HepG2 (cell line): ENCODE measurements at places on chromosomes 5 and 9. TPM values are rescaled to one million over a fixed set of nuclear protein-coding genes. Genes with fewer than 3 reads are reported as not detected.

Gene PMPCA
- polyA plus RNA-seq = 70.2 and 80.2 TPM in 2 replicates

Gene NUTM2F
- 0.10 TPM in 1 of 2 replicates, not detected in the other for polyA plus RNA-seq

Gene WNT8A
- polyA plus RNA-seq = 0.04 TPM in 1 of 2 replicates, not detected in the other

Gene WNK2
- 11.4 and 12.0 TPM in 2 replicates for polyA plus RNA-seq

Gene KIF24
- 1.1 TPM in 2 replicates for polyA plus RNA-seq

Gene PCDHB15
- polyA plus RNA-seq = 0.26 and 0.48 TPM in 2 replicates

Gene SLC1A3
- polyA plus RNA-seq = 0.09 TPM in 1 of 2 replicates, not detected in the other

GRCh38 chr9:135008416-135008815, 79.1 kb upstream of the OLFM1 start:
- no peak for DNase-seq

DNA sequence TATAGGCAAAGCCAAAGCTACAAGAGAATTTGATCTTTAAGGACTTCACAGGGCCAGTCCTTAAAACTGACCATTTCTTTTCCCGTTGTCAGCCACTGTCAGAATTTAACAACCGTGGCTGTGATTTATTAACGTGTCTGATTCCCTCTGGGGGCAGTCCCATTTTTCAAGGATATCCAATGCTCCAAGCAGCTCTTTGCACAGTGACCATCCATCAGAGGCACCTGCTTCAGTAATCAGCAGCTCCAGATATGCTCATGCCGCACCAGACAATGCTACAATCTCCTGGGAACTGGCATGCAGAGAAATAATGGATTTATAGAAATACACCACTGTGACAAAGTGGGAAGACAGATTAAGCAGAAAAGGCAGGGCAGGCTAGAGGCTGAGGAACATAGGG, 163.3 kb upstream of the PPP1R2B start:
- DNase-seq = no peak

GRCh38 chr9:13769641-13770040, 490.1 kb upstream of the MPDZ start:
- DNase-seq = no peak

DNA sequence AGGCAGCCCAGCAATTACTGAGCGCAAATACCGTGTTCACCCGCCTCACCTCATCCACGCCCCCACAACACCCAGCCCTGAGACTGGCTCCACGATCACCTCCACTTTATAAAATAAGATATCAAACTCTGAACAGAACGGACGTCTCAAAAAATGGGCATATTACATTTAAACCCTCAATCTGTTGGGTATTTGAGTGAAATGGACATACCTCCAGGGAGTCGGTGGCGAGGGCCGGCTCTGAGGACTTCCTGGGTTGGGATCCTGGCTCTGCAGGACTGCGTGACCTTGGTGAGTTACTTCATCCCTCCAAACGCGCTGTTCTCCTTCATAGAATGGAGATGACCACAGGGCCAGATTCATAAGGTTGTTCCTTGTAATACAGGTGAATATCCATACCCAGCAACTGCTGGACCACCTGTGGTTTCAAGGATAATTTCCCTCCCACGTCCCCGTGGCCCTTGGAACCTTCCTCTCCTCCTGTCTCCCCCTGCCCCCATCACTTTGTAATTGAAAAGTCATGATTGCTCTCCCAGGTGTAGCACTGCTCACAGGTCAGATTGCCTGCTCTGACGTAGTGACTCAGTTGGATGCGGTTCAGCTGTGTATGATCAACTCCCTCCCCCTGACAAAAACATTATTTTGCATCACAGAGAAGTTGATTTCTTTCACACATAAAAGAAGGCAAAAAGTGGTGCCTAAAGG, 135.6 kb downstream of the KCNIP1 start:
- no peak for DNase-seq

GRCh38 chr5:114208120-114208519, 153.8 kb upstream of the KCNN2 start:
- no peak for DNase-seq

GRCh38 chr5:57778501-57779091, 296.0 kb upstream of the ACTBL2 start:
- DNase-seq = no peak

GRCh38 chr5:67416986-67417385, 220.4 kb upstream of the CD180 start:
- DNase-seq = no peak

DNA sequence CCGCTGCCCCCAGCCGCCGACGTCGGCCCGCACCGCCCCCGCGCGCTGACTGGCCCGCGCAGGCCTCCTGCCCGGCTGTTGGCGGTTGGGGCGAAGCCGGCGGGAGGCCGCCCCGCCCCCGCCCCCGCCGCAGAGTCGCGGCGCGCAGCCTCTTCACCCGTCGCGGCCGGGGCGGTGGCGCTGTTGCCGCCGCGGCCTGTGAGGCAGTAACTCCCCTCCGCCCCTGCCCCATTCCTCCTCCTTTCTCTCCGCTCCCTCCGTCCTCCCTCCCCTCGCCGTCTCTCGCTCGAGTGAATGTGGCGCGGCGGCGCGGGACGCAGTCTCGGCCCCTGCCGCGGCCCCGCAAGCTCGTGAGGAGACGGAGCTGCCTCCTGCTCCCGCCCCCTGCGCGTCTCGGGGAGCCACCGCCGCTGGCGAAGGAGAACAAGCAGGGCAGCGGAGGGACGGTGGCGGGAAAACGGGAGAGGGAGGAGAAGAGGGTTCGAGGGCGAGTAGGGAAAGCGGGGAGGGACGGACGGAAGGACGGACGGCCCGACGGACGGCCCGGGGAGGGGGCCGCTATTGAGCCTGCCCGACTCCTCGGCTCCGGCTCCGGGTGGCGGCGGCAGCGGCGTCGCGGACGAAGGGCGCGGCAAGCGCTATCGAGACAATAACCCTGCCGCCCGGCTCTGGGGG, 637 bp upstream of the ERBIN start:
- DNase-seq = peak; percentile 74

DNA sequence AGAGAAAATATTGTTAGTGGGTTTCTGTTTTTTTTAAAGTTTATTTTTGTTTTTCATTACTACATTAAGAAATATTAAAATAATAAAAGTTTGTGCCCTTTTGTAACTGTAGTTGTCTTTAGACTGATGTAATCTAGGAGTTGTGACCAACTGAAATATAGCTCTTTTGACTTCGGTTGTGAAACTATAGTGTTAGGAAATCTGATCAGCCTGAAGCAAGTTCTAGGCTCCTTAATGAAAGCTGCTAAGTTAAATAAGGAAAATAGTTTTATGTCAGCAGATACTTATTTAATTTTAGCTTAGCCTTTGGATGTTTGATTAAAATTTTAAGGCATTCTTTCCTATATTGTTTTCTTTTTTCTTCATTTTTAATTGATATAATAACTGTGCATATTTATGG, 14.2 kb downstream of the AP3S1 start:
- DNase-seq = no peak

GRCh38 chr9:27412963-27413362, 111.1 kb upstream of the IFNK start:
- no peak for DNase-seq

- no peak for DNase-seq
These were observed 713.4 kb upstream of the ACO1 start for GRCh38 chr9:31671011-31671410.

DNA sequence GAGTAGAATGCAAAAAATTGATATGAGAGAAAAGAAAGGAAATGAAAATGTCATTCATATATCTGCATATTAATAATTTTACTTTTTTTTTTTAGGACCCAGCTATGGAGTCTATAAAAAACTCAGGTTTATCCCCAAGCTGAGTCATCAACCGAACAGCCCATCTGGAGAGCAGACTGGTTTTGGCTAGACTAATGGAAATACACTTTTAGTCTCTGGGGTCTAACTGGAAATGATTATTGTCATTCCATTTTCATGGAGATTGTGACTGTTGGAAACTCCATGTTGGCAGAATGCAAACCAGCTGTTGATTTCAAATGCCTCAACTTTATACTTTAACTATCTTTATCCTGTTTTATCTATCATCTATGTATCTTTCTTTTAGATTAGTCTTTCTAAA, 28.7 kb downstream of the ANXA1 start:
- no peak for DNase-seq

DNA sequence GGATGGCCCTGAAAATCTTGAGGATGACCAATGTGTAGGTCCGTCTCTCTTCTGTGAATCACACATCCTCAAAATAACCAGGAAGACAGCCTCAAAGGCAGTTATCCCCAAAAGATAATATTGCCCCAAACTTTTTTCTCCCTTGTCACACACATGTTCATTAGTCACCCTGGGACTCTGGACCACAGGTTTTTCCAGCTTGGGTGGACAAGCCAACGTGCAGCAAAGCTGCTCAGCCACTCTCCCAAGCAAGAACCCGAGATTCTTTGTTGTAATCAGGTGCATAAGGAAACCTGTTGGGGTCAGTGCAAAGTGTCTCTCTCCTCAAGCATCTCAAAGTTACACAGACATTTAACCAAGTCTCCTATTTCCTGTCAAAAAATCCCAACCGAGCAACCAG, 196.6 kb downstream of the GNA14 start:
- no peak for DNase-seq

- DNase-seq = no peak
These were observed 265.8 kb downstream of the SLF1 start for GRCh38 chr5:94884311-94884710.

DNA sequence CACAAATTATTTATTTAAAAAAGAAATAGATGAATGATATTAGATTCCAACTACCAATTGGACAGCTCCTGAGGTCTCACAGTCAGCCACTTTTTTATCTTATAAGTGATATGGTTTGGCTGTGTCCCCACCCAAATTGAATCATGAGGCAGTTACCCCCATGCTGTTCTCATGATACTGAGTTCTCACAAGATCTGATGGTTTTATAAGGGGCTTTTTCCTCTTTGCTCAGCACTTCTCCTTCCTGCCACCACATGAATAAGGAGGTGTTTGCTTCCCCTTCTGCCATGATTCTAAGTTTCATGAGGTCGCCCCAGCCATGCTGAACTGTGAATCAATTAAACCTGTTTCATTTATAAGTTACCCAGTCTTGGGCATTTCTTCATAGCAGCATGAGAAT, 12.9 kb downstream of the NLN start:
- no peak for DNase-seq

GRCh38 chr9:12847561-12847960, 72.7 kb downstream of the LURAP1L start:
- no peak for DNase-seq

DNA sequence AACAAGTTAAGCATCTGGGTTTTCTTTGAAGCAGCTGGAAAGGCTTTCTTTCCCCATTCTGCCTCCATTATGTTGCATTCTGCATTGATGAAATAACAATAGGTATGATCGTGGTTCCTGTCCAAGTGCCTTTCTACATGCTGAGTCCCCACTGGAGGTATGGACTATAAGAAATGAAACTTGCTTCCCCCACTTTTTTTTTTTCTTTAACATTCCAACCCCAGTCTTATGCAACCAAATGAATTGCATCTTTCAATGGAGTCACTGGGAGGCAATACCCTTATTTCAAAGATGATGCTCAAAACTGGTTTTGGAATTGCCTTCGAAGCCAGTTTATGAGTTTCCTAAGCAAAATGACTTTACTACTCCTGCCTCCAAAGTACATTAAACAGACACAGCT, 58.9 kb downstream of the ARSB start:
- DNase-seq = no peak

DNA sequence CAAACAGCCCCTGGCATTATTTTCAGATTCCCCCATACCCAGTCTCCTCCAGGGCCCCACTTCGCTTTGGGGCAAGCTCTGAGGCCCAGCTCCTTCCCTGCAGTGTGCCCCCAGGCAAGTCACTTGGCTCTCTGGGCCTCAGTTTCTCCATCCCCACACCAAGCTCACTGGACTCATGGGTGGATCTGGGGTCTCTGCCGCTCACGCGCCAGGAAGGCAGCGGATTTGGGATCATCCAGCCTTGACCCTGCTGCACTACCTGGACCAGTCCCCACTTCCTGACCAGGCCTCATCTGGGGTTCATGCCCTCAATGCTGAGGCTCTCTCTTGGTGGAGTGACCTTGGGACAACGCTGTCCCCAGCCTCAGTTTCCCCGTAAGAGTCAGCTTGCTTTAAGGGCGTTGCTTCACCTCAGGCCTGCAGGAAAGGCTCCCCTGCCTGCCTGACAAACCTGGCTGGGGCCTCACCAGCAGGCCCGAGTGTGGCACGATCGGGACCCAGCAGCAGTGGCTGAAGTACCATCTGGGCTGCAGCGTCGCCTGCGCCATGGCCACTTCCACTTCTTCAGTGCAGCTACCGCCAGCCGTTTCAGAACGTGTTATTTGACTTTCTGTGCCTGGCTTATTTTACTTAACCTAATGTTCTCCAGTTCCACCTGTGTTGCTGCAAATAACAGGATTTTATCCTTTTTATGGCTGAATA, 519.6 kb upstream of the SEMA6A start:
- DNase-seq = no peak
